ENCODE measurements at places on chromosomes 4 and X. TPM values are rescaled to one million over a fixed set of nuclear protein-coding genes. Genes with fewer than 3 reads are reported as not detected.

The HNRNPH2 gene
- total RNA-seq = 74.0 TPM

The CNKSR2 gene
- 21.0 TPM for total RNA-seq

The POLA1 gene
- total RNA-seq = 77.7 TPM

DNA sequence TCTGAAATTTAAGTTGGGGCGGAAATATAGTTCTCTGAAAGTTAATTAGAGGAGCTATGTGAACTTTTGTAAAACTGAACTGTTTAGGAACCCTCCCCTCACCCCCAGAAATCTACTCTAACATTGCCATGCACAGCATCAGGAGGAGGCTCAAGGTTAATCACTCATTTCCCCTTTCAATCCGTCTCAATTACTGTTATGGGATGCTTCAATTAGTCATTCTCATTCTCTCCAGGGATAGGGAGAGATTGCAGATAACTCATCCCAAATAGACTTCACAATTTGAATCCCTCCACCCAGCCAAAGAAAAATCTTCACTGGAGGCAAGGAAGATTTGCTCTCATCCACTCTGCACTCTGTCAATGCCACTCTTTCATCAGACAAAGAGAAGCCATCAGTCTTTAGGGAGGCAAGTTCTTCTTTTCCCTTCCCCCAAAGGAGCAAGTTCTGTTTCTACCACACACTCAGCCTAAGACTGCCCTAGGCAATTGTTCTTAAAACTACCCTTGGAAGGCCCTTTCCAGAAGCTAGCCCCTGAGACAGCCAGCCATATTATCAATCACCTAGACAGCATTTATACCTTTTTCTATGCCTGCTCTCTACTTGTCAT, 140.4 kb downstream of the SLC10A7 start:
- H3K4me3 ChIP-seq = no peak overlapping the region
- H3K27ac ChIP-seq = peak overlapping the region; percentile 94
- peaks cover 46% of the 10 kb centered on the region for H3K4me1 ChIP-seq
- DNase-seq = no peak
- no peaks in the 10 kb centered on the region for H3K27me3 ChIP-seq
- peaks cover 3% of the 10 kb centered on the region for H3K36me3 ChIP-seq

GRCh38 chr4:21413807-21414370, 534.7 kb downstream of the KCNIP4 start:
- H3K4me1 ChIP-seq = no peaks in the 10 kb centered on the region
- no peak for DNase-seq
- no peak overlapping the region for H3K27ac ChIP-seq
- no peak overlapping the region for H3K4me3 ChIP-seq
- no peaks in the 10 kb centered on the region for H3K36me3 ChIP-seq
- H3K27me3 ChIP-seq = peaks cover 37% of the 10 kb centered on the region

The MAGEA2B gene
- not detected for total RNA-seq

- DNase-seq = no peak
- H3K4me3 ChIP-seq = no peak overlapping the region
- H3K36me3 ChIP-seq = no peaks in the 10 kb centered on the region
- H3K27ac ChIP-seq = no peak overlapping the region
- H3K27me3 ChIP-seq = no peaks in the 10 kb centered on the region
- no peaks in the 10 kb centered on the region for H3K4me1 ChIP-seq
These were observed 190.8 kb downstream of the HTR2C start for GRCh38 chrX:114774691-114775090.

GRCh38 chr4:8129136-8129535, 29.5 kb downstream of the ABLIM2 start:
- H3K4me3 ChIP-seq = no peak overlapping the region
- no peaks in the 10 kb centered on the region for H3K36me3 ChIP-seq
- no peak overlapping the region for H3K27ac ChIP-seq
- peaks cover 15% of the 10 kb centered on the region for H3K4me1 ChIP-seq
- no peak for DNase-seq

The SPANXA2 gene
- total RNA-seq = not detected

The FAM236A gene
- not detected for total RNA-seq
